ENCODE measurements at places on chromosomes 7 and 10. TPM values are rescaled to one million over a fixed set of nuclear protein-coding genes. Genes with fewer than 3 reads are reported as not detected.

OR6V1 gene
- total RNA-seq = not detected

GRCh38 chr10:82358486-82359099, 483.6 kb downstream of the NRG3 start:
- no peak for DNase-seq

SLC26A5 gene
- not detected for total RNA-seq

DNA sequence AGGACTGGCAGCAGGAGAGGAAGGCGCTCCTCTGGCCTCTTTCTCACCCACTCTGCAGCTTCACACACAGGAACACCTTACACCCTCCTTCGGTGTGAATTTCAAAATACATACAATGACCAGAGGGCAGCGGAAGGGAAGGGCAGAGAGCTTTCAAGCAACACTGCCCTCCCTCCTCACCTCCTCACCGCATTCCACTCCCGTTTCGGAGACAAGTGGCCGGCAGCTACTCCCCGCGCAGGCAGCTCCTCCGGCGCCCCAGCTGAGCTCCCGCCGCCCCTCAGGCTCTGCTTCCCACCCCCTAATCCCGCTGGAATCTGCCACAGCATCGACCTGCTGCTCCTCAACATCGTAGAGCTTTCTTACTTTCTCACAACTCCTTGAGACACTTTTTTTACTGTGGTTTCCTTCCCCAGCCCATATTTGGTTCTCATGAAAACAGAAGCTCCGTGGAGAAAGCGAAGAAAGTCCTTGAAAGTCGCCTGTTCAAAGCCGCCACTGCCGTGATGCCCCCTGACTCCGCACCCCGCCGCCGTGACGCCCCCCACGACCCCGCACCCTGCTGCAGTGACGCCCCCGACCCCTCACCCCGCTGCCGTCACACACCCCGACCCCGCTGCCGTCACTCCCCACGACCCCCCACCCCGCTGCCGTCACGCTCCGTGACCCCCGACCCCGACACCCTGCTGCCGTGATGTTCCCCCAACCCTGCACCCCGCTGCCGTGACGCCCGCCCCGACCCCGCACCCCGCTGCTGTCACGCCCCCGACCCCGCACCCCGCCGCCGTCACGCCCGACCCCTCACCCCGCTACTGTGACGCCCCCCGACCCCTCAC, 14.6 kb upstream of the GPER1 start:
- no peak for DNase-seq

GRCh38 chr10:32954080-32954479, 4.0 kb downstream of the ITGB1 start:
- DNase-seq = no peak

- DNase-seq = no peak
Observed at GRCh38 chr7:91069146-91069545, 195.1 kb upstream of the FZD1 start.

DNA sequence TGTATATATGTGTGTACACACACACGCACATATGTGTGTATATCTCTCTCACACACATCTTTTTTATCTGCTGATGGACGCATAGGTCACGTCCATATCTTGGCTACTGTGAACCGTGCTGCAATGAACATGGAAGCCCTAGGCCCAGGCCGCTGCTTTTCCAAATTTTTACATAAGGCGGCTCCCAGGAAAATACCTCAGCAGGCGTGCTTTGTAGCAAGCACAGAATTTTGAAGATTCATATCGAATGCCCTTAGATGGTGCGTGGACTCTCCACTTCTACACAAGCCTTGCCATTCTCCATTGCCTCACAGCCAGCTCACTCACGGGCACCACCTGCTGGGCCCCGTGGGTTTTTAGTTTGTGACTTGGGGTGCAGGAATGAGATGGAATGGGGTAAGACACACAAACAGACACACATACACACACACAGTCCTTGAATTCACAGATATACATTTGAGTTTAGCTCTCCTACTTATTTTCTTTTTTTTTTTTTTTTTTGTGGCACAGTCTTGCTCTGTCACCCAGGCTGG, 57.9 kb upstream of the RNF32 start:
- DNase-seq = no peak

ADARB2 gene
- 0.05 TPM for total RNA-seq

RBM33 gene
- 78.9 TPM for total RNA-seq

DNA sequence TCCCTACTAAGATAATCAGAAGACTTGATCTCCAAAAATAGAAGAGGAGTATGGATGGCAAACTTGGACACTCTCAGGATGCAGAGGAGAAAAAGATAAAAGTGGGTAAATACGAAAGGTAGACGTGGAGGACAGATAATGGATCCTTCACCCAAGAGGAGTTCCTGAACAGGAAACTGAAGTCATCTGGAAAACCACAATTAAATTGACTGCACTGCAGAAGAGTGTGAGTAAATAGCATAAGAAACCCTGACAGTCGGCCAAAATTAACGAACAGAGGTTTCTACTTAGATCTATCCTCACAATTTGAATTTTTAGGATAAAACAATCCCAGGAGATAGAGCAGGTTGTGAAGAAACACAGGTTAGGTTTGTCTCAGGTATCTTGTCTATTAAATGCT, 70.5 kb downstream of the SDK1 start:
- no peak for DNase-seq

ACTR3C gene
- 8.2 TPM for total RNA-seq

SCART1 gene
- 1.5 TPM for total RNA-seq

DNA sequence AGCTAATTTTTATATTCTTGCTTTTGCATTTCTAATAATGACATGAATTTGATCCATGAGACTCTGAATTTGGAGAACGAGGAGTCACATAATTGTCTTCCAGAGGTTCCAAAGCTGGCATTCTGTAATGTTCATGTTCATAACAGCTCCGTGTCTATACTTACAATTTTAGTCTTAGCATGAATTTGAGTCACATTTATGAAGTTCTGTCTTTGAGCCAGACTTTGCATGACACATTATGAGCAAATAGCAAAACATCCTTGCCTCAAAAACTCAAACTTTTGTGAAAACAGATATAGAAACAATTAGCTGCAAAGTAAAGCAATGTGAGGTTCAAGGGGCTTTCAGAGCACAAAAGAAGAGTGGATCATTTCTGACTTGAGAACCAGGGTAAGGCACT, 44.5 kb upstream of the CAV2 start:
- no peak for DNase-seq

DNA sequence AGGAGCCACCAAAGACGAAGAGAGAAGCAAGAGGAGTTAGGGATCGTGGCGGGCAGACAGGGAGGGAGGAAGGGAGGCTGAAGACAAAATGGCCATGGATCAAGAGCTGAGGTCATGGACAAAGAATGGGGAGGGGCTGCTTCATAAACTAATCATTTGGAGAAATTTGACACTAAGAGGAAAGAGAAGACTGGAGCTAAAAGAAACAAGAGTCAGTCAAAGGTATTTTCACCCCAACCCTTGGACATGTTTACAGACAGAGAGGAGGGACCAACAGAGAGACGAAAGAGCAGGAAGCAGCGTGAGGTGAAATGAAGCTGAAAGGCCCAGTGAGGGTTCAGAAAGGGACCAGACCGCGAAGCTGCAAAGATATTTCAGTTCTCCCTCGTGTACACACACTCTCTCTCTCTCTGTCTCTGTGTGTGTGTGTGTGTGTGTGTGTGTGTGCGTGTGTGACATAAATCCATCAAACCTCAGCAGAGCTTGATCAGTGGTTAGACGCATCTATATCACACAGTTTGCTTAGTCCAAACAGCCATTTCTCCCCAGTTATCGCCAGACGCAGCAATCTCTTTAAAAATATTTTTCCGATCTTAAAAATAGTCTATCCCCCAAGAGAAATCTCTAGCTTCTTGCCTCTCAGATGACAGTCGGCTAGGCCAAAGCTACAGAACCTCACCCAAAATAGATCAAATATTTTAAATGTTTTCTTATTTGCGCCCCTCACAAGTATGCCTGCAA, 12.5 kb upstream of the CALD1 start:
- no peak for DNase-seq
